HT1080 (cell line): ENCODE measurements at places on chromosomes 16 and 17. TPM values are rescaled to one million over a fixed set of nuclear protein-coding genes. Genes with fewer than 3 reads are reported as not detected.

TEX14 gene
- 2.5 and 2.7 TPM in 2 replicates for total RNA-seq

WFIKKN2 gene
- total RNA-seq = not detected in 2 replicates

KRT27 gene
- not detected in 2 replicates for total RNA-seq

ALOX12 gene
- total RNA-seq = not detected in 2 replicates

DNAH17 gene
- total RNA-seq = not detected in 2 replicates

GDPD1 gene
- total RNA-seq = 0.77 and 1.5 TPM in 2 replicates

CACNG3 gene
- not detected in 2 replicates for total RNA-seq

KRTAP3-1 gene
- not detected in 2 replicates for total RNA-seq

ATP2A3 gene
- total RNA-seq = 0.03 TPM in 1 of 2 replicates, not detected in the other

ANKFN1 gene
- total RNA-seq = 0.10 and 0.73 TPM in 2 replicates
